ENCODE measurements at places on chromosomes 3 and 15. TPM values are rescaled to one million over a fixed set of nuclear protein-coding genes. Genes with fewer than 3 reads are reported as not detected.

The MST1R gene
- 18.6 TPM for polyA plus RNA-seq

The LEKR1 gene
- 0.71 TPM for polyA plus RNA-seq

The CAMK1 gene
- 30.5 TPM for polyA plus RNA-seq

The DUOX1 gene
- 70.5 TPM for polyA plus RNA-seq

The LYZL4 gene
- polyA plus RNA-seq = 0.14 TPM

The FBXW12 gene
- not detected for polyA plus RNA-seq

The RTP3 gene
- not detected for polyA plus RNA-seq

The PCYT1A gene
- 42.8 TPM for polyA plus RNA-seq

Measured in lung (tissue), 17 donors.